Stimulated activated CD4-positive, alpha-beta T cell treated with anti-CD3 and anti-CD28 coated beads, Interleukin-15, amount 100 ng/mL, for 1 hour (primary cell): ENCODE measurements at places on chromosomes 3 and 15.

DNA sequence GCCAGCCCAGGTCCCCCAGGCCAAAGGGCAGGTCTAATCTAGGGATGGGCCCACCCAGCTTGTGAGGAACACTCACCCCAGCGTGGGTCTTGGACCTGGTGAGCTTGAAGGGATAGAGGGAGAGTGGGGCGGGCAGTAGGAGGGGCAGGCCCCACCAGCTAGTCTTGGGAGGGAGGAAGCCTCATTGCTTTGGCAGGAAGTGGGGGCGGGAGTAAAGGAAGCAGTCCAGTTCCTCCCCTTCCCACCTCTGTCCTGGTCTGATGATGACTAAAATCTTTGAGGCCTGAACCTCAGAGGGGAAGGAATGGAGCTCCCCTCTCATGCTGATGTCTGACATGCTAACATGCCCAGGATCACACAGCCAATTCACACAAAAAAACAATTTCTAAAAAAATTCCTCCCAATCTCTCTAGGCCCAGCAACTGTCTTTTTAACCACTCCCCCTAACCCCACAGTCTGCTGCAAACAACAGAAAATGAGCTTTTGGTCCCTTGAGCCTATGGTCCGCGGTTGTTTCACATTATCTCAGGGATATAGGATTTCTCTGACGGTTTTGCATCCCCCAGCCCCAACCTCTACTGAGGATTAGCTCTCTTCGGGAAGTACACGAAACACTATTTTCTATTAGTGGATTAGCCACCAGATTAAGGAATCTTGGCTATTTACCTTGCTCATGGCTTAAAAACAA lies 30.7 kb upstream of the DUSP7 start:
- no peak for DNase-seq

GRCh38 chr3:156300929-156301840 lies 180.8 kb downstream of the KCNAB1 start:
- DNase-seq, result no peak

- DNase-seq, result no peak
Measured at GRCh38 chr3:126213379-126214028, 33.1 kb upstream of the ALDH1L1 start.

DNA sequence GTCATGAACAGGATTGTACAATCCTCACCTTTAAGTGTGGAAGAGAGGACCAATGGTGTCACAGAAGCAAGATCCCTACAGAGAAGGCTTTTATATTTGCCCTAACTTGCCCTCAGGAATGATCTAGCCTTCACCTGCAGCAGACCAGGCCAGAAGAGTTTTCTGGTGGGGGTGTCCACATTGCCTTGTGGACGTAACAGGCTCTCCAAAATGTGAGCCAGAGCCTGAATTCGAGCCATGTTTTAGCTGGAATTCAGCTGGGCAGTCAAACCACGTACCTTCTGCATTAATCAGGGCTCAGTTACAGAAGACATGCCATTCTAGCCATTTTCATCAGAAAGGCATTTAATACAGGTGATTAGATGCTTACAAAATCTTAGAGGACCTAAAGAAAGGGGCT lies 23.6 kb upstream of the RAB7A start:
- no peak for DNase-seq

DNA sequence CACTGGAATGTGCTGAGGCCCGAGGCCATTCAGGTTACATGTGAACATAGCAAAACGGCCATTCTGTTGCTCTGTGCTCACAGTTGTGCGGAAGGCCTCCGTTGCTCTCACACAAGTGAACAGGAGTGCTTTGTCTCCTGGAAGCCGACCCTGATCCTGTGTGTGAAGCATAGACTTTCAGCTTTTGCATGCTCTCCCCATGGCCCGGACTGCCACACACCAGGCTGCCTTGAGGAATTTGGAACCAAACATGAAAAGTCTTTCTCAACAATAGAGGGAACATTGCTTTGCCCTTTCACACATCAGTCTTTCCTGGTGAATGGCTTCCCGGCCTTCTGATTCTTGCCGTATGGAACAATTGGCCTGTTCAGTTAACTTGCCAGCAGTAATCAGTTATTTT lies 154.8 kb upstream of the LRIG1 start:
- DNase-seq, result no peak
